ENCODE measurements at places on chromosomes 3 and 15. TPM values are rescaled to one million over a fixed set of nuclear protein-coding genes. Genes with fewer than 3 reads are reported as not detected.
A peak's percentile ranks its signal among the peaks of the same experiment; 100 is the strongest.

GRCh38 chr15:72690938-72691337 is 4.9 kb downstream of the BBS4 start:
- H3K27ac ChIP-seq = no peak overlapping the region
- DNase-seq = no peak
- H3K4me1 ChIP-seq = peaks cover 7% of the 10 kb centered on the region
- H3K4me3 ChIP-seq = no peak overlapping the region
- no peaks in the 10 kb centered on the region for H3K36me3 ChIP-seq

GRCh38 chr3:5116538-5116937 is 5.6 kb upstream of the ARL8B start:
- no peaks in the 10 kb centered on the region for H3K36me3 ChIP-seq
- no peak overlapping the region for H3K27ac ChIP-seq
- no peaks in the 10 kb centered on the region for H3K4me1 ChIP-seq
- H3K4me3 ChIP-seq = no peak overlapping the region
- no peaks in the 10 kb centered on the region for H3K27me3 ChIP-seq
- DNase-seq = no peak

- peaks cover 53% of the 10 kb centered on the region for H3K27me3 ChIP-seq
- H3K27ac ChIP-seq = no peak overlapping the region
- no peaks in the 10 kb centered on the region for H3K4me1 ChIP-seq
- H3K4me3 ChIP-seq = no peak overlapping the region
Observed at GRCh38 chr3:184540777-184541681, 20.6 kb upstream of the EPHB3 start.

DNA sequence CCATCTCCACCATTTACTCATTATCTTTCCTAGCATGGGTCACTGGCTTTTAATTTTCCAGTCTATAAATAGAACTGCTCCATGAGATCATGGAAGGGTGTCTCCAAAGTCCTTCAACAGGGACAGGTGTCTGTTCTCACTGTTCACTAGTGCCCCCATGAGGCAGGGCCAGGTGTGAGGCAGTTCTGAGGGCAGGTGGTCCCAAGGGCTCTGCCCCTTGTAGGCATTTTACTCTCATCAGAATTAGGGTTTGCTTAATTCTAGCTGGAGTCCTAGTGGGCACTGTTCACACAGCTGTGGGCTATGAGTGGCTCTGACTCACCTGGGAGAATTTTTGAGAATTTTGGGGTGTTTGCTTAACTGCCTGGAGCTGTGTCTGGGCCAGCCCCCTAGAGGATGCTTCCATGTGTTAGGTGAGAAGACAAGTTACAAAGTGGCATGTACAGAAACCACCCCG is 248.0 kb upstream of the LYSMD4 start:
- H3K27ac ChIP-seq = no peak overlapping the region
- no peak overlapping the region for H3K4me3 ChIP-seq
- H3K36me3 ChIP-seq = no peaks in the 10 kb centered on the region
- H3K27me3 ChIP-seq = no peaks in the 10 kb centered on the region
- DNase-seq = no peak

- no peaks in the 10 kb centered on the region for H3K27me3 ChIP-seq
- peaks cover 5% of the 10 kb centered on the region for H3K4me1 ChIP-seq
- peak; percentile 75 for DNase-seq
- H3K36me3 ChIP-seq = no peaks in the 10 kb centered on the region
- no peak overlapping the region for H3K27ac ChIP-seq
Observed at GRCh38 chr3:147816752-147817151, 407.6 kb downstream of the ZIC1 start.

DNA sequence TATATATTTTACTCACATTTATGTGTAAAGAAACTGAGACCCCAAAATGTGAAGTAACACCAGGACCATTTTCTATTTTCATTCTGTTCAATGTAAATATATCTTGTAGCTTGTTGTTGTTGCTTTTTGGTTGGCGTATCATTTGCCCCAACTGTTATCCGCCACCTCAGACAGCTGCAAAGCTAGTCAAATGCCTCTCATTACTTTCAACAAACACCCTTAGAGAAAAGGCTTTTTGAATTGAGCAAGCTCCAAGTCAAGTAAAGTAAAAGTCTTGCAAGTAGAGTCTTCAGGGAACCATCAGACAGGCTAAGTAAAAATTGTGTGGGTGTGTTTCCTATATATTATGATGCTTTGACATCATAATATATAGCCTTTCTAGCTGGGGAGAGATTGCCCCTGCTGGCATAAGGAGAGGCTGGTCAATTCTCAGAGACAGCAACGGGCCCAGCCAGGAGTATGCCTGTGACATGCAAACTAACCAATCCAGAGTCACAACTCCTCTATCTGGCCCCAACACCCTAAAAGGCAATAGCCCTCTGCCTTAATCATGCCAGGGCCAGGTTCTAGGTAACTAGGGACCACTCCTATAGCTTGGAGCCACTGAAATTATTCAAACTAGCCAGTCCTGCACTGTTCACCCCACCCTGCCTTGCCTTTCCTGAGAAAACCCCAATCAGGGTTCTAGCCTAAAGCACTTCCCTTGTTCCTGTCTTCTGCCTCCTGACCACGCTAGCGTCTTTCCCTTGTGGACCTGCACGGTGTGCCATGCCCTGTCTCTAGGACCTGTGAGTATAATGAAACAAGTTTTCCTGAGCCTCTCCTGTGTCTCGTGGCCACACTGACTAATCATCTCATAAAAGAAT is 75.6 kb downstream of the RAD18 start:
- no peak overlapping the region for H3K4me3 ChIP-seq
- H3K4me1 ChIP-seq = no peaks in the 10 kb centered on the region
- no peaks in the 10 kb centered on the region for H3K27me3 ChIP-seq

GRCh38 chr3:117126946-117127546 is 417.5 kb downstream of the TUSC7 start:
- no peak overlapping the region for H3K27ac ChIP-seq
- H3K27me3 ChIP-seq = no peaks in the 10 kb centered on the region
- H3K36me3 ChIP-seq = no peaks in the 10 kb centered on the region
- H3K4me1 ChIP-seq = no peaks in the 10 kb centered on the region
- no peak for DNase-seq
- H3K4me3 ChIP-seq = no peak overlapping the region

The NMNAT3 gene
- 3.2 TPM for total RNA-seq

GRCh38 chr15:62365795-62366442 is 200.8 kb upstream of the C2CD4B start:
- no peak overlapping the region for H3K27ac ChIP-seq
- H3K36me3 ChIP-seq = no peaks in the 10 kb centered on the region
- DNase-seq = peak; percentile 72
- no peaks in the 10 kb centered on the region for H3K27me3 ChIP-seq

The IQCF5 gene
- total RNA-seq = not detected

DNA sequence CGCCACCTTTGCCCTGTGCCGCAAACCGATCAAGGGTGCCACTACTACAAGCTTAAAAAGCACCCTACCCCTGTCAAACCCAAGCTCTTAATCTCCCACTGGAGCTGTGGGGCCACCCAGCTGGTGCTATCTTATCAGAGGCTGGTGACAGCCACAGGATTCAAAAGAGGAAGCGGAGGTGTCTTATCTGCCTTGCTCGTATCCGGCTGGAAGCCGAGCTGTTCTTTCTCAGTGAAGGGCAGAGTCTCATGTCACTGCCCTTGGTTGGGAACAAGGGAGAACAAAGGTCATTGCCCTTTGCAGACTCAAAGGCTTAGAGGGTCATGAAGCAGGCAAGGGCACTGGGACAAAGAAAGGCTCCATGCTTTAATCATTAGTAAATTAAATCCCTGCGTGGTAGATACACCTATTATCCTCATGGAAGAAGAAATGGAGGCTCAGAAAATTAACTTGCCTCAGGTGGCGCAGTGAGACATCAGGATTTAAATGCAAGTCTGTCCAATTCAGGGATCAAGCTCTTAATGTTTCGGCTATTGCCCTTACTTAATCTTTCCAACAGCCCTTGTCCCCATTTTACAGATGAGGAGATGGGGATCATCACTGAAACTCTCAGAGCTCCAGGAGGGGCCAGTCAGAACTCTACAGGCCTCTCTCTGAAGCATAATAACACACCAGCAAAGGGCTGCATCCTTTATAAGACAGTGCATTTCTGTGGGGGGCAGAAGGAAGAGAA is 360.0 kb upstream of the PROK2 start:
- DNase-seq = no peak
- H3K4me3 ChIP-seq = no peak overlapping the region
- H3K27ac ChIP-seq = no peak overlapping the region
- no peaks in the 10 kb centered on the region for H3K36me3 ChIP-seq
- no peaks in the 10 kb centered on the region for H3K27me3 ChIP-seq
- no peaks in the 10 kb centered on the region for H3K4me1 ChIP-seq

DNA sequence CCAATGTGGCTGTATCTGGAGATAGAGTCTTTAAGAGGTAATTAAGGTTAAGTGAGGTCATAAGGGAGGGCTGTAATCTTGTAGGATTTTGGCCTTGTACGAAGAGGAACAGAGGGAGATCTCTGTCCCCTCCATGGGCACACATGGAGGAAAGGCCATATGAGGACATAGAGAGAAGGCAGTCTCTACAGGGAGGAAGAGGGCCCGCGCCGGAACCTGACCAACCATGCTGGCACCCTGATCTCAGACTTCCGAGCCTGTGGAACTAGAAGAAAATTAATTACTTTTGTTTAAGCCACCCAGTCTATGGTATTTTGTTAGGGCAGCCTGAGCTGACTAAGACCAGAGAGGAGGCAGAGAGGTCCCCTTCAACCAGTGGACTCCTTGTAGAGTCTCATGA is 17.7 kb upstream of the MRPS22 start:
- H3K27ac ChIP-seq = no peak overlapping the region

Measured in transverse colon (tissue), 4 donors.